CD4-positive, alpha-beta T cell treated with Interleukin-15 for 4 hours (primary cell): ENCODE measurements at places on chromosomes 2 and 18.

DNA sequence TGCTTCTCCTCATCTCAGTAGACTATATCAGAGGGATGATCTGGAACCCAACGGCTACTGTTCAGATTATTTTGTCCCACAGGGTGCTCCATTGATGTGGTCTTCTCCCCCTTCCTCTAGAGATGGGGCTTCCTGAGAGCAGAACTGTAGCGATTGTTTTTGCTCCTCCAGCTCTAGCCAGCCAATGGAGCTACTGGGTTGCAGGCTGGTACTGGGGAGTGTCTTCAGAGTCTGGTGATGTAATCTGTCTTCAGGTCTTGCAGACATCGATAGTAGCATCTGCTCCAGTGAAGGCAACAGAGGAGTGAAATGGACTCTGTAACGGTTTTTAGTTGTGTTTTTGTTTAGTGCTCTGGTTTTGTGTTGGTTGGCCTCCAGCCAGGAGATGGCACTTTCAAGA lies 621.9 kb downstream of the RNF144A start:
- DNase-seq, result peak; percentile 4

DNA sequence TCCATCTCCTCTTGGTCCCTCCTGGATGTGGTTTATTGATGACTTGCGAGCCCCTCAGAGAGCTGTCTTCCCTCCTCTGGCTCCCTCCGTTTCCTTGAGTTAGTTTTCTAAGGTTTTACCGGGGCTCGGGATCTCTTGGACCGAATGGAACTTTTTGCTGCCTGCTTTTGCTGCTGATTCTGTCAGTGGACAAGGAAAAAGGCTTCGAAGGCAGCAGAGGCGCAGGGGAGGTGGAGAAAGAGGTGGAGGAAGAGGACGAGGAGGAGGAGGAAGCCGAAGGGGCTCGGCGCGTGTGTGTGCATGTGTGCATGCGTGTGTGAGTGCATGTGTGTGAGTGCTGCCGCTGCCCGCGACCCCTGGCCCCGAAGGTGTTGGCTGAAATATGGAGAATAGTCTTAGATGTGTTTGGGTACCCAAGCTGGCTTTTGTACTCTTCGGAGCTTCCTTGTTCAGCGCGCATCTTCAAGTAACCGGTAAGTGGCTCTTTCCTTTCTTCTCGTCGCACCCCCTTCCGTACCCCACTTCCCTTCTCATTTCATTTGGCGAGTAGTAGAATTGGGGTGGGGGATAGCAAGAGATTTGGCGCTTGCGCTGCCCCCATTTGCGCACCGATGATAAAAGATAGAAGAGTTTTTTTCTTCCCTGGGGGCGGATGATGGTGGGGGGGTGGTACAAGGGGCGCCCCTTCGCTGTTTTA lies 557 bp downstream of the DCC start:
- no peak for DNase-seq

DNA sequence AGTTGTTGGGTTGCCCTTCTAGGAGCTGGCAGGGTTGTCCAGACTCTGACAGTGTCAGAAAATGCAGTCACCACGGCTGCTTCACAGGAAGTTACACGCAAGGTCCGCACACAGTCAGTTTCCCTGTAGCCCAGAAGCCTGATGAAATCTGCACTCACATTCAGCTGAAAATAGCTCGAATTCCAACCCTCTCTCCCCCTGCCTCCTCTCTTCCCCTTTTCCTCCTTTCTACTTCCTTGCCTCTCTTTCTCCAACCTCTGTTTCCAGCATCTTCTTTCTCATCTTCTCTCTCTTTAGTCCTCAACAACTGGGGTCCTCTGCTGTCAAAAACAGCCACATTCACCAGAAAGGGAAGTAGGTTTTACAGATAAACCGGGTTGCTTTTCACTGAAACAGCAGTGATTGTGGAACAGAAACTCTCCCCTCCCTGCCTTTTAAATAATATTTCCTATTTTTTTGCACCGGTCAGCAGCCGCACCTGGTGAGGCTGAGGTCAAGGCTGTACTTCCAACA lies 69.3 kb downstream of the BCL11A start:
- DNase-seq, result no peak

GRCh38 chr2:113160962-113161361 lies 12.8 kb upstream of the PSD4 start:
- DNase-seq, result no peak

DNA sequence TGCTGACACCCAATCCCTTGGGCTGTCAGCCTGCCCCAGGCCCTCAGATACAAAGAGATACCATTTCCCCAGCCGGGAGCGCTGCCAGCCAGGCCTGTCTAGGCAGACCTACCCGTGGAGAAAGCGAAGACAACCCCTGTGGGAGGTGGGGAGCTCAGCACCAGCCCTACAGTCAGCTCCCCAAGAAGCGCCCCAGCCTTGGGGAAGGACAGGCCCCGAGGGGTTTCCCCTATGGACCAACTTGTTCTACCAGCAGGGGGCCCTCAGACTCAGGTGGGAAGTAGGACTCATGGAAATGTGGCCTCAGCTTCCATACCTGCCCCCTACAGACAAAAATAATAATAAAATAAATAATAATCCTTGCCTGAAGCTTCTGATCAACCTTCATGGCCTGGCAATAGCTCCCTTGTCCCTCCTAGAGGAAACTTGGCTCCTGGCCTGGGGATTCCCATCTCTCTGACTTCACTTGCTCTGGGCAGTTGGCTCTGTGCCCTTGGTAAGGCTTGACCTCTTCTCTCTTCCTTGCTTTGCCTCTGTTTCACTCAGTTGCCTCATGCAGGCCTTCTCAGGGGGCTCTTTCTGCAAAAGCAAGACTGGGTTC lies 7.0 kb downstream of the SLC35F6 start:
- no peak for DNase-seq

DNA sequence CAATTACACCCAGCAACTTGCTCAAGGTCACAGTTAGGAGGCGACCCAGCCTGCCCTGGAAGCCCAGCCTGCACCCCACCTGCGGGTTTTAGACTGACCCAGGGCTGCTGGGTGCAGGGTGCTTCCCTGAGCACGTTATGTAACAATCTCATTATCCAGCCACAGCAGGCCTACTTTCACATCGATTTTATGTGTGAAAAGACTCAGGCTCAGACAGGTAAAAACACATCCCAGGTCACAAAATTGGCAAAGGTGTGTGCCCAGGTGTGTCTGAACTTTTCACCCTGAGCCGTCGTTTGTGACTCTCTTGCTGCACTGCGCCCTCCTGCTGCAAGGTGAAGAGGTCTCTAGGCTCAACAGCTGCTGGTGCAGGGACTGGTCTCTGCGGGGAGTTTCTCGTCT lies 668.2 kb upstream of the HS6ST1 start:
- no peak for DNase-seq

GRCh38 chr2:184523732-184524131 lies 74.6 kb upstream of the ZNF804A start:
- DNase-seq, result no peak

GRCh38 chr18:38322206-38322605 lies 756.6 kb upstream of the CELF4 start:
- DNase-seq, result no peak
